ENCODE measurements at places on chromosomes 5 and 9.

DNA sequence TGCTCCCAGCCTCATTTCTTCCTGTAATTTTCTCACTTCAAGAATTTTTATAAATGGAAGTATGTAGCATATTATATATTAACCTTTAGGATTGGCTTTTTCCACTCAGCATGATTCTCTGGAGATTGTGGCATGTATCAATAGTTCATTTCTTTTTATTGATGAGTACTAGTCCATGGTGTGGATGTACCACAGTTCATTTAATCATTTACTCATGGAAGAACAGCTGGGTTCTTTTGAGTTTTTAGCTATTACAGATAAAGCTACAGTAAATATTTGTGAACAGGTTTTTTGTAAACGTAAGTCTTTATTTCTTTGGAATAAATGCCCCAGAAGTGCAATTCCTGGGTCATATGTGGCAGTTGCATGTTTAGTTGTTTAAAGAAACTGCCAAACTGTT lies 76.1 kb downstream of the UHRF2 start:
- DNase-seq, result no peak

GRCh38 chr5:64486163-64486562 lies 19.7 kb upstream of the RGS7BP start:
- no peak for DNase-seq

- no peak for DNase-seq
These were observed 41.1 kb upstream of the NEK6 start for GRCh38 chr9:124216474-124217176.

DNA sequence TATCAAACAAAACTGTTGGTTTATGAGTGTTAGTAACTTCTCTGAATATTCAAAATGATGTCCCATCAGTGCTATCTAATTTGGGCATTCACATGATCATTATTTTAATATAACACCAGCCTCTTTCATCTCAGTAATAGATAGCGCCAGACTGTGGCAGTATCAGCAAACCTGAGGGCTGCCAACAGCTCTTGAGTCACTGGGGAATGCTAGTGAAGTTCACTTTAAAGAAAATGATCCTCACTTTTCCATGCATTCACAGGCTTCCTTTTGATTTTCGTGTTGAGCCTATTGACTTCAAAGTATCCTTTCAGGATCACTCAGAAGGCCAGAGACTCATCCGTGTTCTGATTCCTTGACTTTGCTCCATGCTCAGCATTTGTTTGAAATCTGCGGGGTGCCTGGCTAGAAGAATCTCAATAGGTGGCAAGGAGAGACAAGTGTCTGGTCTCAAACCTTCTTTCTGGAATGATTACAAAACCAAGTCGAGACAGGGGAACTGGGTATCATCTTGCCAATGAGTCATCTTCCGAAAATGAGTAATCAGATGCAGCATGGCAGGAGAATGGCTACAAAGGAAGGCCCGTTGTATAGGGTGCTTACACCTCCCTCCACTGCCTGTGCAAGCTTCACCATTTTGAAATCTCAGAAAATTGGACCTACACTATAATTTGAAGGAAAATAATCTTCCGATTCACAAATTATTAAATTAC lies 509.1 kb downstream of the RASEF start:
- no peak for DNase-seq

GRCh38 chr5:137462816-137463520 lies 36.2 kb downstream of the SPOCK1 start:
- DNase-seq, result no peak

GRCh38 chr9:124660341-124660801 lies 110.7 kb downstream of the NR6A1 start:
- peak; percentile 12 for DNase-seq

DNA sequence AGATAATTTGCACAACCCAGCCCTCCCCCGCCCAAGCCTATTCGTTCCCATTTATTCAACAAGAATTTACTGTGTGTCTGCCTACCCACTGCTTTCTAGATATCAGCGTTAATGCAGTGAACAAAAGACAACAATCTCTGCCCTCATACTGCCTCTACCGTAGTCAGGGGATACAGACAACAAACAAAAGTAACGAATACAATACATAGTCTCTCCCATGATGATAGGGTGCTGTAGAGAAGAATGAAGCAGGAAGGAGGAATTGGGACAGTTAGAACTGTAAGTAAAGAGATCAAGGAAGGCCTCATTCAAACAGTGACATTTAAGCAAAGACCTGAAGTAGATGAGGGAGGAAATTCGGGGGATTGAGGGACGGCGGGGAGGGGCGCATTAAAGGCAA lies 1.7 kb downstream of the GFM2 start:
- DNase-seq, result no peak

DNA sequence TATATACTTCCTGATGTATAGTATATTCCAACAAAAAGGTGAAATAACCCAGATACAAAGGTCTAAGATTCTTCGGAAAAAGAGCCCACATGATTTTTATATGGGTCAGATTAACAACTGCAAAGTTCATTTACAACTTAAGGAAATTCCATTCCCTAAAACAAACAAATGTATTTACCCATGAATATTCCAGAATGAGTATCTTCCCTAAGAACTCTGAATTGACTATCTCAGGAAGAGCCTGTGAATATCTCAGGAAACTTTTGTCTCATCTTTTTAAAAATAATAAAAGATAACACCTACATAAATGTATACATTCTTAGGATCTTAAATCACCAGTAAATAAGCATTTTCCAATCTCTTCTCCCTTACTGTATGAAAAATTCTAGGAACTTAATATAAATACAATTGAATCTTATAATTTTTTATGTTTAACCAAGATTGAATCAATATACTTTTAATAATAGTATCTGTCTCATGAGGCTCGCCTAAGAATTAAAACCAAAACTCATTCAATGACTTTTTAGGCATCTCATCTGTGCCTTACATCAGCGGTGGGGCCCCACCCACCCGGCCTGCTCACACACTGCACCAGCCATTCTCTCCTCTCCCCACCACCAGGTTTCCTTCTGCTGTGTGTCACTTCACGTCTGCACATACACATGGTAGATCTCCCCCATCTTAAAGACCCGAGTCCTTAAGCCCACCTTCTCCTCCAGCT lies 78.1 kb downstream of the RAPGEF1 start:
- DNase-seq, result no peak

DNA sequence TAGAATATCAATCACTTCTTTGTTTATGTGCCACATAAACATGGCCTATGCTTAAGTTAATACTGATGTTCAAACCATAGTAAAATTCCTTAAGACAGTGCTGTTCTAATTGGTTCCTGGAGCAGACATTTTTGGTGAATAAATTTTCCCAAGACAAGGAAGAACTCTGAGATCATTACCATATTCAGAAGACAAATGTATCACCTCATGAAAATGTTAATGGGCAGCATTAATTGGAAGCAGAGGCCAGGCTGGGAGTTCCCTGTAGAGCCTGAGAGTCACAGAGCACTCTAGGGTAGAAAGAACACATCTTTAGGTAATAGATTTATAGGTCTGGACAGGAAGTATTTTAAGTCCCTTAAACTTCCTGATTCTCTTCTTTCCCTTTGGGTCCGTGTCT lies 240.2 kb downstream of the MAN2A1 start:
- no peak for DNase-seq

- DNase-seq, result peak; percentile 77
These were observed 800 bp upstream of the KCNN2 start for GRCh38 chr5:114360816-114361723.

DNA sequence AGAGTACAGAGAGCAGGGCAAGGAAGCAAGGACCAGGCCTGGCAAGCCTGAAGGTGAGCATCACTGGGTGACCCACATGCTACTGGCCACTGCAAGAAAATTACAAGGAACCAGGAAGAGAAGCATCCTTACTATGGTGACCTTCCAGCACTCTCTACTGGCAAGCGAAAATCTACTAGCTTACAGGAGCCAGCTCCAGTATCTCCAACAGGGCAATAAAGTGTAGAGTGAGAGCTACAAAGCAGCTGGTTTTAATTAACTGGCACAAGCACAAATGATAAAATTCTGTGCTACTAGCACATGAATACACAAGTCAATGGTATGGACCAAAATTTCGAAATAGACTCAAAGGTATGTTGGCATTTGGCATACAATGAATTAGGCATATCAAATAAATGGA lies 113.3 kb upstream of the CAST start:
- DNase-seq, result no peak

- DNase-seq, result no peak
These were observed 819 bp downstream of the LCN2 start for GRCh38 chr9:128149951-128150593.

GRCh38 chr9:110141227-110141793 lies 66.6 kb downstream of the C9orf152 start:
- no peak for DNase-seq

DNA sequence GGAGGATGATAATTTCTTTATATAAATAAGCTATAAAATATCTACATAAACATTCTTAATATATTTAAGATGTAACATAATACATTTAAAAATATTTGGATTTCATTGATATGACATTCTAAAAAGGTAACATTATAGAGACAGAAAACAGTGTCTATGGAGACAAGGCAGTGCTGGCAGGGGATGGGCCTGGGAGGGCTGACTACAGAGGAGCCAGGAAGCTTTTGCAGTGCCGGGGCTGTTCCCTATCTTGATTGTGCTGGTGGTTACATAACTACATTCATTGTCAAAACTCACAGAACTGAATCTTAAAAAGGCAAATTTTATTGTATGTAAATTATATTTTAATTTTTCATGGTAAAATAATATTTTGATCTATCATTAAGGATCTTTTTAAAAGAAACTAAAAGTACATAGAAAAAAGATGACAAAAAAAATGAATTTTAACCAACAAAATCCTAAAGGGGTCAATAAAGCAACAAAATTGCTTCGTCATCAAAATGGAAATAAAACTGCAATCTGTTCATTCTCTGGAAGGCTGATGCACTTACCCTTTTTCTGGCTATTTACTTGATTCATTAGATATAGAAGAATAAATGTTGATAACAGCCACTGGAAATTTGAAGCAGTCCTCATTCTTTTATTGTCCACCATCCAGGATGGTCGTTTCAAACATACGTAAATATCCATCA lies 26.3 kb downstream of the LIFR start:
- no peak for DNase-seq

DNA sequence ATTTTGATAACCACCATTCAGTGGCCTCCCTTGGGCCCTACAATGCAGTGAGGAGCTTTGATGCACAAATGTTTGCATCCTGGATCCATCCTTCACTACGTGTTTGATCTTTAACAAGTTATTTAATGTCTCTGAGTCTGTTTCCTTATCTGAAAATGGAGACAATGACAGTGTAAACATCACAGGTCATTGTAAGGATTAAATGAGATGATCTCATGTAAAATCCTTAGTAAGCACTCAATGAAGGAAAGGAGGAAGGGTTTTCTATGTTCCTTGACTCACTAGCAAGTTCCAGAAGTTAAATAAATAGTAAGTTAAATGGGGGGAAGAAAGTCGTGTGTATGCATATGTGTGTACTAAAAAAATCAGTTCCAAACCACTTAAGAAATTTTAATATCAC lies 9.8 kb upstream of the SLC36A3 start:
- no peak for DNase-seq

DNA sequence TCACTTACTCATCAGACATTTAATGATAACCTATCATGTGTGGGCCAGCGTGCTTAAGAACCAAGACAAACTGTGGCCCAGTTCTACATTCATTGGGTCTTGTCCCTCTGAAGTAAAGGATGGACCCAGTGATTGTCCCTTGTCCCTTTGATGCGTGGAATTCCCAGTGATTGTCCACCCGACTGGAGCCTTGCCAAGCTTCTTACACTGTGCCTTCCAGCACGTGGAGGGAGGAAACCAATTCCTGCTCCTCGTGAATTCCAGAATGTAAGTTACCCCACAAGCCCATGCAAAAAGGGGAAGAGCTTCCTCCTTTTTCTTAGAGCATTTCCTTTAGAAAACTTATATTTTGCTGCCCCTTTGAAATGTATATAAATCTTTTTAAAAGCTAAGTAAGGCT lies 7.9 kb downstream of the CKMT2 start:
- no peak for DNase-seq

DNA sequence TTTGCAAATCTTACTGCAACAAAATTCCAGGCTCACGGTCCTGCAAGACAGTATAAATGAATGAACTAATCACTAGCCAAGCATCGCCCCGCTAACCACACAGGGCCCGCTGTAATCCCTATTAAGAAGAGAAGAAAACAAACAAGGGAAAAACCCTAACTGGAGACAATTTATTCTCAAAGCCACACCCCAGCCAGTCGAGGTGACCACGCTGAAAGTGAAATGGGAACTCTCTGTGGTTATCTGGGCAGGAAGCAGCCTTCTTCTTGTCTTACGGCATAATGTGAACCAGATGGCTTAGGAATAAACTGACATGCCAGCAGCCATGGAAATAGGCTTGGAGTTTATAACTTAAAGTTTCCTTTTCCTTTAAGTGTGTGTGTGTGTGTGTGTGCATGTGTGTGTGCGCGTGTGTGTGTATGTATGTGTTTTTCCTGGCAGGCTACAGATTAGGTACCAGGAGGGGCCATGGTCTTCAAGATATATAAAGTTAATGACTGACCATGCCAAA lies 120.2 kb downstream of the SEMA6A start:
- DNase-seq, result no peak

DNA sequence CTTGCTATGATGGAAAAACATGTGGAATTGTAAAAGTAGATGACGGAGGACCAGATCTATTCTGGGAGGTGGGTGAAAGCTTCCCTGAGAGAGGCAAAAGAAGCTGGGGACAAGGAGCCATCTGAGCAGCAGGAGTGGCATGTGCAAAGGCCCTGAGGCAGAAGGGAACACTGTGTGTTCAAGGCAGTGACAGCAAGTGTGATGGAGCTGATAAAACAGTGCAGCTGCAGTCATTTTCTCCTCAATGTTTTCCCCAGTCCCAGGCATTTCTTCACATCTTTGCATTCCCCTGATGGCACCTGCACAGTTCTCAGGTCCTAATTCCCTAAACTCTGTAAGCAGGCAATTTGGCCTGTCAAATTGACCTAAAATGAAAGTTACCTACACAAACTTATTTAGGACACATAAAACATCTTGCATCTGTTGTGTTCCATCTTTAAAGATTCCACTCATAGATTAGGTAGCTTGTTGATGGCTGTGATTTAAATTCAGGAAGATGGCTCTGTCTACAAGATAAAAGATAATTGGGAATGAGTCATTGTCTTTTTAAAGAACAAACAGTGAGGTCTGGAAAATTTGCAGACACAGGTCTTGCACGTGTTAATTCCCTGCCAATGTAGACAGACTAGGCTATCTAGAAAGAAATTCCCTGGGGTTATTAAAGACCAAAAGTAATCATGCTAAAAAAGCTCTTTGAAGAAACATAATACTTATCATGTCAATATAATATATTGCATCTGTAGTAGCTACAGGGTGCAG lies 289.6 kb upstream of the SGCD start:
- DNase-seq, result no peak

GRCh38 chr5:138149530-138149929 lies 10.3 kb upstream of the NME5 start:
- no peak for DNase-seq

Data from nephron progenitor cell (in vitro differentiated cells).